IMR-90 (cell line): ENCODE measurements at places on chromosomes 16 and 17. TPM values are rescaled to one million over a fixed set of nuclear protein-coding genes. Genes with fewer than 3 reads are reported as not detected.
A peak's percentile ranks its signal among the peaks of the same experiment; 100 is the strongest.

Gene TBC1D3E
- total RNA-seq, result not detected in 2 replicates

Gene KRT33A
- total RNA-seq, result not detected in 2 replicates

Gene TBC1D3
- not detected in 2 replicates for total RNA-seq

Gene RPS6KB1
- total RNA-seq, result 18.9 and 20.3 TPM in 2 replicates

Gene PERCC1
- total RNA-seq, result not detected in 2 replicates

Gene RFFL
- total RNA-seq, result 19.2 and 20.8 TPM in 2 replicates

Gene ADCY9
- total RNA-seq, result 5.4 and 5.6 TPM in 2 replicates

Gene FAM20A
- not detected in 2 replicates for total RNA-seq

DNA sequence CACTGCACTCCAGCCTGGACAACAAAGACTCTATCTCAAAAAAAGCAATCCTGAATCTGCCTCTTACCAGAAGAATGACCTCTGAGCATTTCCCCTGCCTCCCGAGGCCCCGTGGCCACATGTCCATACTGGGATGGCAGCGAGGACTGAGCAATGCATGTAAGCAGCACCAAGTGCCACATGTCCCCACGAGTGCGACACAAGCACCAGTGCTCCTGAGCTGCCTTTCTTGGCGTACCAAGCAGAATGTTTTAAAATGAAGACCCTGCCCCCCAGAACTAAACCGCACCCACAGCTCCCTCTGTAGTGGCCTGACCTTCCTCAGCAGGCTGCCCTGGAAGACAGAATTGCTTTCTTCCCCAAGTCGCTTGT is 373.3 kb downstream of the SLC39A11 start:
- no peak for DNase-seq
- H3K36me3 ChIP-seq, result no peaks in the 10 kb centered on the region
- H3K4me3 ChIP-seq, result no peak overlapping the region
- no peaks in the 10 kb centered on the region for H3K27me3 ChIP-seq
- H3K27ac ChIP-seq, result no peak overlapping the region; the same call in 1 of the 2 replicates
- H3K4me1 ChIP-seq, result peaks cover 4% of the 10 kb centered on the region

DNA sequence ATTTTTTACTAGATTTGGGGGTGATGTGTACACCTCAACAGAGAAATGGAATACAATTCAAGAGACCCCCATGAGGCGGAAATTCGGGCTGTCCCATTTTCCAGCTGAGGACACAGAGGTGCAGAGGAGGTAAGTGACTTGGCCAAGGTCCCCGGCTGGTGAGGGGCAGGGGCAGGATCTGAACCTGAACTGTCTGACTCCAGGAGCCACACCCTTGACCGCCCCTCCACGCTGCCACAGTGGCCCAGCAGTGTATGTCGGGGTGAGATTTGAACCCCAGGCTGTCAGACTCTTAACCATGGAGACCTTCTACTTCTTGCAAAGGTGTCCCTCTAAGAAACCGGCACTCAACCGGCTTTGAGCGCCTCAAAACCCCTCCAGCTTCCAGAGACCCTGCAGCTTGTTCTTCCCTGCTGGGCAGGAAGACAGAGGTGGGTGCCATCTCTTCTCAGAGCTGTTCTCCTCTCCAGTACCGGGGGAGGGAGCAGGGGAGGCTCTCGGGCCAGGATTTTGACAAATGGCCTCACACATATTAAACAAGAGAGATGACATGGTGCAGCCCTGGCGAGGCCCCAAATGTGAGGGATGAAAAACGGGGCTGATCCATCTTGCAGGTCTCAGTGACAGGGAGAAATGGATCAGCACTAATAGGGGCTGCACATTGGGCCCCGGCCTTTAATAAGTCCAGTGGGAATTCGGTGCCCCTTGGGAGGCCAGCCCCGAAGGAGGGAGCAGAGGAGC is 222.3 kb downstream of the GSG1L start:
- no peak for DNase-seq
- H3K4me1 ChIP-seq, result no peaks in the 10 kb centered on the region
- H3K36me3 ChIP-seq, result no peaks in the 10 kb centered on the region
- no peak overlapping the region for H3K27ac ChIP-seq

DNA sequence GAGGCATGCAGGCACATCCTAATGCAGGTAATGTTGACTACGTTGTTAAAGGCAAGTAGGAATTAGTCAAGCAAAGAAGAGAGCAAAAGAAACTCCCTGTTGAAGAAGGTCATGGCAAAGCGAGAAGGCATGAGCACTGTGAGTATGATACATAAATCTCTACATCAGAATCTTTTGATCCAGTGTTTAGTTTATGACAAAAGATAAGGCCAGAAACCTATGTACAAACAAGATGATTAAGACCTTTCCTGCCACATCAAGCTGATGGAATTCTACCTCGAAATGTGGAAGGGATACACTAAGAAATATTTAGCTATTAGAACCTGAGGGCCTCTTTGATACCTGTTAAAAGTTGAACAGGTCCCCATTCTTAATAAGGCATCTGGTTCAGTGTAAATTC is 20.2 kb downstream of the SYCE1L start:
- H3K36me3 ChIP-seq, result no peaks in the 10 kb centered on the region
- H3K4me1 ChIP-seq, result peaks cover 2% of the 10 kb centered on the region; the same call in 1 of the 2 replicates
- no peak overlapping the region for H3K27ac ChIP-seq
- no peak overlapping the region for H3K4me3 ChIP-seq
- no peak for DNase-seq

- no peaks in the 10 kb centered on the region for H3K27me3 ChIP-seq
- no peak for DNase-seq
- H3K4me1 ChIP-seq, result peaks cover 6% of the 10 kb centered on the region
- peak overlapping the region; percentile 58 for H3K27ac ChIP-seq
- H3K4me3 ChIP-seq, result peak overlapping the region; percentile 82
Observed at GRCh38 chr17:5282642-5283217, 646 bp downstream of the RABEP1 start.

GRCh38 chr17:62778990-62779681 is 29.0 kb downstream of the MARCHF10 start:
- peaks cover 22% of the 10 kb centered on the region for H3K4me1 ChIP-seq
- H3K27me3 ChIP-seq, result no peaks in the 10 kb centered on the region
- H3K4me3 ChIP-seq, result no peak overlapping the region
- no peaks in the 10 kb centered on the region for H3K36me3 ChIP-seq

DNA sequence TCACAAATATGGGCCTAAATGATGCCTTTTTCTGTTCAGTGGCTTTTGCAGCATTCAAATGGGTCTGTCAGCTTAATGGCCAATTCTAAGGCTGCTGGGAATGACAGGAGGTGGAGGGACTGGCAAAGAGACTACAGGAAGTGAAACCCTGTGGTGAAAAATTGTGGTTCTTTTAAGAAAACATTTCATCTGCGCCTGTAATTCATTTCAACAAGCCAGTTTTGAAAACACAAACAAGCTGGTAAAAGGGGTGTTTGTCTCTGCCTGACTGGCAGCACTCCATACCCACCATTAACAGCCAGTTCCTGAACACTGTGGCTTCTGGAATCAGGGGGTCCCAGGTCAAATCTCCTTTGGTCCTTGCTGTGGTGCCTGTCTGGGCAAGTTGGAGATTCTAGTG is 3.6 kb upstream of the KDM8 start:
- DNase-seq, result no peak
- peaks cover 18% of the 10 kb centered on the region for H3K27me3 ChIP-seq
- H3K27ac ChIP-seq, result no peak overlapping the region
- H3K4me3 ChIP-seq, result no peak overlapping the region
- H3K36me3 ChIP-seq, result no peaks in the 10 kb centered on the region
- H3K4me1 ChIP-seq, result peaks cover 2% of the 10 kb centered on the region

DNA sequence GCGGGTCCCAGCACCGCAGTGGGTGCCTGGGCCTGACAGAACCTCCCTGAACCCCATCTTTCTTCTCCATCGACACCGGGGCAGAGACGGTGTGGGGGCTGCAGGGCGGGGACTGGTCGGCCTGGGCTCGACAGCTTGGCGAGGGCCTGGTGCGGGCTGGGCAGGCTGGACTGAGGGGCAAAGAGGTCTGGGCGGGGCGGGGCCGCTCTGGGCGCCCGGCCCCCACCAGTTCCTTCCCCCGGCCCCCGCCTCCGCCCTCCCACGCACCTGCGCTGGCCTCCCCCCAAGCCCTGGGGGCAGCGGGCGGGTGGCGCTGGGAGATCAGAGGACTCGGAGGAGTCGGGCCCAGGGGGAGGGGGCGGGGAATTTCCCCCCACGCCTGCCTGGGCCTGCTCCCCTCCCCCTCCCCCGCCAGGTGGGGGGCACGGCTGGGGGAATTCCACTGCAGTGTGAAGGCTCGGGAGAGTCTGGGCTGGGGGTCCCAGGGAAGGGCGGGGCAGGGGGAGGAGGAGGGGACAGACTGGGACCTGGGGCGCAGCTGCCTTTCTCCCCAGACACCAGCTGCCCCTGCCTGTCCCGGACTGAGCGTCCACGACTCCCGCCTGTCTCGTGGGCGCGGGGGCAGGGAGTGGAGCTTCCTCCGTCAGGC is 877 bp upstream of the KREMEN2 start:
- no peaks in the 10 kb centered on the region for H3K36me3 ChIP-seq
- peaks cover 3% of the 10 kb centered on the region; the same call in 1 of the 2 replicates for H3K4me1 ChIP-seq
- peak overlapping the region; percentile 13 for H3K4me3 ChIP-seq
- no peak overlapping the region for H3K27ac ChIP-seq

- no peak overlapping the region for H3K4me3 ChIP-seq
- H3K4me1 ChIP-seq, result peaks cover 8% of the 10 kb centered on the region
Observed at GRCh38 chr16:89150981-89151380, 20.6 kb upstream of the CDH15 start.

DNA sequence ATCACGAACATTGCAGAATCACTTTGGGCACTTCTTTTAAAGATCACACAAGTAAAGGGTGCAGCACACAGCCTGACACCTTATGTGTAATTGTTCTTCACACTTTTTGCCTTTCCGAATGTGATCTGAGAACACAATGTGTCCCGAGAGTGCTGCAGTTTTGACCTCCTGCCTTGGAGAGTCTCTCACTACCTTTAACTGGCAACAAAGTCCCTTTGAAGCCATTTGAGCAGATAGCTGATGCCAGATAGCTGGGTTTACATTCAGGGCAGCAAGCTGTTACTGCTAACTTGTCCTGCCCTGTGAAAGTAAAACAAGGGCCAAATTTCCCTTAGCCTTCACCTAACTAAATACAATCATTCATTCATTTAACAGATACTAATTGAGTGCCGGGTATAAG is 411.0 kb upstream of the DYNLRB2 start:
- no peak overlapping the region for H3K27ac ChIP-seq
- DNase-seq, result no peak
- no peaks in the 10 kb centered on the region for H3K4me1 ChIP-seq
- H3K36me3 ChIP-seq, result no peaks in the 10 kb centered on the region
- no peak overlapping the region for H3K4me3 ChIP-seq

- H3K36me3 ChIP-seq, result no peaks in the 10 kb centered on the region
- H3K27me3 ChIP-seq, result no peaks in the 10 kb centered on the region
- peaks cover 7% of the 10 kb centered on the region; the same call in 1 of the 2 replicates for H3K4me1 ChIP-seq
- no peak overlapping the region for H3K27ac ChIP-seq
Observed at GRCh38 chr16:946048-946395, 24.8 kb downstream of the LMF1 start.

- DNase-seq, result no peak
- peaks cover 23% of the 10 kb centered on the region for H3K4me1 ChIP-seq
- peak overlapping the region; percentile 69 for H3K4me3 ChIP-seq
Observed at GRCh38 chr17:8155231-8155995, 3.2 kb upstream of the PER1 start.

DNA sequence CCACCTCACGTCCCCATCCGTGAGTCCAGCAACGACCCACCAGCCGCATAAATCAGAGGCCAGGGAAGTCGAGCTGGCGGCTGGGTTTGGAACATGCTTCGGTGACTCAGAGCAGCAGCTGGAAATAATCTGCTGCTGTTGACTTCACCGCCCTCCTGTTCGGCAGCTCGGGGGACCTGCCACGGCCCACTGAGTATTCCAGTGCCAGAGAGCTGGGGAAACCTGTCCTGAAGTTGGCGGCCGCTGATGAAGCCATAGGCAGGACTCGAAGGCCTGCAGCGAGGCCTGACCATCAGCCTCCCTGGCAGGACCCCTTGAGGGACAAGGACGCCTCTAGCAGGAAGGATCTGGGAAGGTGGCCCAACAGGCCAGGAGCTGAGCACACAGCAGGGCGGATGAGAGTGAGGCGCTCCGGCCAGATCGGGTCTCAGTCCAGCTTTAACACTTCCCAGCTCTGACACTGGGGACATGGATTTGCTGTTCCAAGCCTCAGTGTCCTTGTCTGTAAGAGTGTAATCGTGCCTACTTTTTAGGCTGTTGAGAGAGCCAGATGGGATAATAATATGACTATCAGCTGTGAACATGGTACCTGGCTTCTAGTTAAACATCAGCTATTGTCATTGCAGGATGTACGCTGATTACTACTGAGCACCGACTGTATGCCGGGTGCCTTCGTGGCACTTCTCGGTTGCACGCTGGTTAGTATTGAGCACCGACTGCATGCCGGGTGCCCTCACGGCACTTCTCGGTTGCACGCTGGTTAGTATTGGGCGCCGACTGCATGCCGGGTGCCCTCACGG is 50.4 kb upstream of the CIBAR2 start:
- no peaks in the 10 kb centered on the region for H3K27me3 ChIP-seq
- H3K27ac ChIP-seq, result peak overlapping the region; percentile 53
- peaks cover 36% of the 10 kb centered on the region for H3K4me1 ChIP-seq
- H3K4me3 ChIP-seq, result no peak overlapping the region

- no peak overlapping the region for H3K4me3 ChIP-seq
- no peaks in the 10 kb centered on the region for H3K36me3 ChIP-seq
- H3K27me3 ChIP-seq, result peaks cover 29% of the 10 kb centered on the region
Observed at GRCh38 chr16:50837324-50837723, 95.4 kb downstream of the CYLD start.

DNA sequence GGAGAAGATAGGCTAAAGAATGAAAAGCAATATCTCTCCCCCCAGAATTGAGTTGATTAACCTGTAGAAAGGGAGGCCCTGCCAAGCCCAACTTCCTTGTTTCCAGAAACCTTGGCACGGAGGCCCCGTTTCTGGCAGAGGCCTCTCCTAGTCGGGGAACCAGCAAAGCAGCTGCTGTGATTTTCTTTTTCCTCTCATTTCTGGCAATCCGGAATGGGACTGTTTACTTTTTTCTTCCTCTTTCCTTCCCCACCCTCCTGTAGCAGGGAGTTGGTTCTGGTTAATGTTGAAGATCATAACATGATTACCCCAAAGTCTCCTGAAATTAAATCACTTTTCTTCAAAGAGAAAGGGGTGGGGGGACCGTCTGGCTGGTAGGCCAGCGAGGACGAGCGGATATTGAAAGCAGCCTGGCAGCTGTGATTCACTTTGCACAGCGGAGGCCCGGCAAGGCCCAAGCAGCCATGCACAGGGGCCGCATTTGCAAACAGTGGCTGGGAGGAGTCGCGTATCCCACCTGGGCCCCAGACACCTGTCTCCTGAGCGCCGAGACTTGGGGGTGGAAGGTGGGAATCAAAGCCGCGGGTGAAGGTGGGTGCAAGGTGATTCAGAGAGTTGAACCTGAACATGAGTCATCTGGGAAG is 51.5 kb downstream of the NTN1 start:
- no peak for DNase-seq
- no peaks in the 10 kb centered on the region for H3K27me3 ChIP-seq
- no peaks in the 10 kb centered on the region for H3K36me3 ChIP-seq
- no peak overlapping the region for H3K27ac ChIP-seq
- no peaks in the 10 kb centered on the region for H3K4me1 ChIP-seq

DNA sequence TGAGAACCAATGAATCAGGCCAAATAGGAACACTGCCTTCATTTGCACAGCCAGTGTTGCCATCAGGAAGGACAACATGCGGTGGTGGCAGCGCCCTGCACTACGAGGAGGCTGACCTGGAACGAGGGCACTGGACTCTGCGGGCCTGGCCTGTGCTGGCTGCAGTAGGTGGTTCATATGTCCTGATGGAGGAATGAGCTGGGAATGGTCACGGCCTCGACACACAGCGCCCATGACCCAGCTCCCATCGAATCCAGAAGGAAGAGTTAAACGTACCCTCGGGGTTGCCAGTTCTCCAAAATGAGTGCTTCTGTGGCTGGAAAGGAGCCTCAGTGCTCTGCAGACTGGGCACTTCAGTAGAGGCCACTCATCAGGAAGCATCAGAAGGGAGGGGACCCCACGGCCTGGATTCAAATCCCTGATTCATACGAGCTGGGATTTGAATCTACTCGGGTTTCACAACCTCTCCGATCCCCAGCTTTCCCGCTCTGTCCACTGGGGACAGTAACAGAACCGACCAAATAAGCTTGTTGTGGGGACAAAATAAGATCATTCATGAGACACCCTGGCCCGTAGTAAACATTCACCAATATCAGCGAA is 85.5 kb downstream of the ZDHHC7 start:
- no peak for DNase-seq
- H3K27ac ChIP-seq, result no peak overlapping the region
- no peaks in the 10 kb centered on the region for H3K27me3 ChIP-seq
